ENCODE measurements at places on chromosomes 16 and 17.
A peak's percentile ranks its signal among the peaks of the same experiment; 100 is the strongest.

DNA sequence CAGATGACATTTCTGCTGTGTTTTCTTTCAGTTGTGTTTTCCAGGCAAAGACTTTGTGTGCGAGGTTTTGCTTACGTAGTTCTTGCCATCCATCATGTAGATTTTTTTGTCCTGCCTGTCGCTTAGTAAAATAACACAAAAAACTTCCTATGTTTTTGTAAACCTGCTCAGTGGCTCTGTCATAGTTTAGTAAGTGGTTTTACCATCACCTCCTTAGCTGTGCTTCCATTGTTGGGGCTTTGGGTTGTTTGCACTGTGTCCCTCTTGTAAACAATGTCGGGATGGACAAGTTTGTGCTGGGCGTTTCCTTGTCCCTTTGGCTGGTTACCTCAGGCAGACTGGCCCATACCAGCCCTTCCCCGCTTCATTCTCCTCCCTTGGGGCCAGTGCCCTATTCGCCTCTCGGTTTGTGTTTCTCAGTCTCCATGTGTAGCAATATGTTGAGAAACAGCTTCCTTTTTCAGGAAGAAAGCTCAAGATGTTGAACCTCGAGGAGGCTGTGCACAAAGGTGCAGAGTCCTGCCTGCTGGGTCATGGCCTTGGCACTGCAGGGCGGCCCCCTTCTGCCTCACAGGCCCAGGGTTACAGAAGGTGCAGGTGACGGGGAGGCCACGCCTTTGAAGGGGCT lies 74.6 kb downstream of the KSR1 start:
- no peak for DNase-seq

DNA sequence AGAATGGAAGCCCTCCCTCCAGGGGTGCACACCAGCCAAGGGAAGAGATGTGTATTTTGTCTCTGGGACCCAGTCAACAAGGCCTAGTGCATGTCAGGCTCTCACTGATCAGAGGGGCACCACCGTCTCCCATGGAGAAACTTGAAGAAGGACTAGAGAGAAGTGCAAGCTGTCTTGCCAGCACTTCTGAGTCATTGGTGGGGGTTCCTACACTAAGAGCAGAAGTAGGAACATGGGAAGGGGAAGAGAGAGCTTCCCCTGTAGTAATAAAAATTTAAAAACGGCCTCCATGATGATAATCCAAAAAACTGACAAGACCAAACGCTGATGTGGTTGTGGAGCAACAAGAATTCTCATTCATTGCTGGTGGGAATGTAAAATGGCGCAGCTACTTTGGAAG lies 46.3 kb downstream of the DYNLRB2 start:
- DNase-seq, result no peak

DNA sequence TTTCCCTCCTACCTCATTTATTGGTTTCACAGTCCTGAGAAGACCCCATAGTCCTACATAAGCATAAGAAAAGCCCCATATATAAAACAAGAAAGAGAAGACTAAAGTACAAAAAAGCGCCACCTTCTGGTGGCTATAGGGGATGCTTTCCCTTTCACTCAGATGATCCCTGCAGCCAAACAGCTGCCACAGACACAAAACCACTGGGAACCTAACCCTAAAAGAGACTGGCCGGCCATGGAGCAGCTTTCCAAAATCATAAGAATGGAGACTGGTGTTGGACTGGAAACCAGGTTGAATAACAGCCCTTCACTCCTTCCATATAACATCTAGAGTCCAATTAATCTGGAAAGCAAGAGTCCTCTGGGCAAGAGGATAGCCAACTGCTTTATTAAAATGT lies 11.4 kb downstream of the DYNC1LI2 start:
- DNase-seq, result peak; percentile 49

- no peak for DNase-seq
These were observed 555.0 kb upstream of the RBFOX1 start for GRCh38 chr16:6777624-6778023.

DNA sequence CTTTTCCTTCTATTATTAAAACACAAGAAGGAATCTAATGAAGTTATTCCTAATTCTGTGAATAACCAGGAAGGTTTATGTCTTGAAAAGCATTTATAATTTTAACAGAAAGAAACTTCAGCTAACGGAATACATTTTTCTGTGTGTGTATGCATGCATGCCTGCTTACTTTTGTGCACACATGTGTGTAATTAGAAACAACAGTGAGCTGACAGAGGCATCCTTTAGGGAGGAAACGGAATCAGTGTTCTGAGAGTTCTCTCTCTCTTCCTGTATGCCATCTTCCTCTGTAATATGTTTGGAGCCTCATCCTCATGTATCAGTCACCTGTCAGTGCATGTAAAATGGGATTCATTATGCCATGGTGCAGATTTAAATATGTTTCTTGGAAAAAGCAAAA lies 107.0 kb downstream of the MAP2K4 start:
- no peak for DNase-seq

DNA sequence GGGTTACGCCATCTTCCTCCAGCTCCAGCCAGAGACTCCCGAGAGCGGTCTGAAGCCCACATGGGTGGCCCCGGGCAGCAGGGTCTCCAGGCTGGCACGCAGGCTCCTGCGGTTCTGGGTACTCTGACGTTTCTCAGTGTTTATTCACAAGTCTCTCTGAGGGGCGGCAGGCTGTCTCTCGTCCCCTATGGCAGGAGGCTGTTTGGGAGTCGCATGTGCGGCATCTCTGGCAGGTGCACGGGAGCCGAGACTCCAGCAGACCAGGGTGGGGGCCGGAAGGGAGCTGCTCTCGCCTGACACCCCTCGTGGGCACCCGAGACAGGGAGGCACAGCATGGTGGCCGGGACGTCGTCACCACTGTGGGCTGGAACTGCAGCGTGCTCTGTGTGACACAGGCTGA lies 48.1 kb downstream of the ZNF778 start:
- DNase-seq, result no peak

DNA sequence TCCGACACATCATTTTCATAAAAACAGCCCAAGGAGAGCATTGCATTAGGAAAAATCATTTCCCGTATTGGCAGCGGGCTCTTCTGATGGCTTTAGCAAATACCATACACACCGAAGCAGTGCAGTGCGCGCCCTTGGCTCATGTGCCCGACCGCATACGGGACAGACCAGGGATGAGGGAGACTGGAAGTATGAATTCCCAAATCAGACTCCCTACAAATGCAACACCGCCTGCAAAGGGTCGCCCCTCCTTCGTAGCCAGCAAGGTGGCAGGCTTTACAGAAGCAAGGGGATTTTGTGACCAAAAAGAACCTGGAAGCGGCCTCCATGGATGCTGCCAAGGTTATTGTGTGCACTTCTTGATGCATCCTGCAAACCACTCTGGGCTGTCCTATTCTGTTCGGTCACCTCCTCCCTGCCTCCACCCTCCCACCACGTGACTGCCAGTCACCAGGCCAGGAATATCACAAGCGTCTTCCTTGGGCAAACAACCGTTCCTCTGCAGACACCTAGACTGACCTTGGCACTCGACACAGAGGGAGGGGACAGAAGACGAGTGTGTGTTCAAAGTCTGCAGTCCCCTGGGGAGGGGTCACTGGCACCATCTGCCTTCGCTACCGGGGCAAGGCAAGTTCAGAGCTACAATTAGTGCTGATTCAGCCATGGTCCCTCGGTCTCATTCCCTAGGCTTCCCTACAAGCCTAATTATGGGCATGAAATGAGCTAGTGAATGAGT lies 460.4 kb downstream of the SLC39A11 start:
- DNase-seq, result no peak

DNA sequence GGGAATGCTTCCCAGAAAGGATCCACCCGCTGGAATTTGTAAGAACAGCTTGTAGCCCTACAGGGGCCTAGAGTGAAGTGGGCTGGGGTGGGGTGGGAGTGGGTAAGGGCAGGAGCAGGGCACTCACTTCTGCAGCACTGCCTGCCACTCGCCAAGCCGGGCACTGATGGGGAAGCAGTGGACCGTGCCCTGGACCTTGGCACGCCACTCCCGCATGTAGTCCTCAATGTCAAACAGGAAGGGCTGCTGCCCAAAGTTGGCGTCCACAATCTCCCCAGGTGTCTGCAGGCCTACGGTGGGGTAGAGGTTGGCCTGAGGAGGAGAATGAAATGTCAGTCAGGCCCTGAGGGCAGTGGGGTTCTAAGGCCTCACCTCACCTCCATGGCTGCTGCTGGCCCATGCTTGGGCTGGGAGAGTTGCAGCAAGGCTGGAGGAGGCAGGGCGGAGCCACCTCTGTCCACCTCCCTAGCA lies 15.7 kb upstream of the GFOD2 start:
- DNase-seq, result no peak

GRCh38 chr16:50974438-50975036 lies 176.5 kb downstream of the SALL1 start:
- DNase-seq, result no peak

GRCh38 chr16:88558457-88559442 lies 11.5 kb upstream of the ZC3H18 start:
- peak; percentile 39 for DNase-seq

GRCh38 chr16:1823821-1824220 lies 2.8 kb downstream of the HAGH start:
- DNase-seq, result peak; percentile 68

- DNase-seq, result no peak
These were observed 14.3 kb downstream of the GDPD1 start for GRCh38 chr17:59234631-59235030.

- no peak for DNase-seq
These were observed 23.9 kb upstream of the NOS2 start for GRCh38 chr17:27824176-27824715.

DNA sequence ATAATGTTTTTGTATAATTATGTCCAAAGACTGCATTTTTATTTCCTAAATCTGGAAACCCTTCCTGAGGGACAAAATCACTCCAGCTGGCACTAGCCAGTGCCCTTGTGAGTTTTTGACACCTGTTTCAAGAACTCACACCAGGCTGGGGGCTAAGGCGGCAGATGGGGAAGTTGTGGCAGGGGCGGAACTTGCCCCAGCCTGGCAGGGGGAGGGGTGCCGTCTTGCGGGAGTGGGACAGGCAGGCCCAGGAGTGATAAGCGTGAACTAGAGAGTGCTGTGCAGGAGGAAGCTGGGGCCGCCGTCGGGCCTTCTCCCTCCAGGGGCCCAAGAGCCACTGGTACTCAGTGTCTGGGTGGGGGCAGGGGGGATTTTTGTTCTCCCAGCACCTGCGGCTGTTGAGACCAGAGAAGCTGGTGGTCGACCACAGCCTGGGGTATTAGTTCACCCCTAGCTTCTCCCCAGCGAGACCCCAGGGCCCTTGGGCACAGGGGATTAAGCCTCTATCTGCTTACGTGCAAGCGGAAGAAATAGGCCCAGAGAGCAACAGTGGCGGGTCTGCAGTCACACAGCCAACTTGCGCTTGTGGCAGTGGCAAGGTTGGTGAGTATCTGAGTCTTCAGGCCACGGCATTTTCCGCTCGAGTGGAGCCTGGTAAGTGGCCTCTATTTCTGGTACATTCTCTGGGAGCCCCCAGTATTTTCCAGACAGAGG lies 40.2 kb upstream of the PLCG2 start:
- no peak for DNase-seq

DNA sequence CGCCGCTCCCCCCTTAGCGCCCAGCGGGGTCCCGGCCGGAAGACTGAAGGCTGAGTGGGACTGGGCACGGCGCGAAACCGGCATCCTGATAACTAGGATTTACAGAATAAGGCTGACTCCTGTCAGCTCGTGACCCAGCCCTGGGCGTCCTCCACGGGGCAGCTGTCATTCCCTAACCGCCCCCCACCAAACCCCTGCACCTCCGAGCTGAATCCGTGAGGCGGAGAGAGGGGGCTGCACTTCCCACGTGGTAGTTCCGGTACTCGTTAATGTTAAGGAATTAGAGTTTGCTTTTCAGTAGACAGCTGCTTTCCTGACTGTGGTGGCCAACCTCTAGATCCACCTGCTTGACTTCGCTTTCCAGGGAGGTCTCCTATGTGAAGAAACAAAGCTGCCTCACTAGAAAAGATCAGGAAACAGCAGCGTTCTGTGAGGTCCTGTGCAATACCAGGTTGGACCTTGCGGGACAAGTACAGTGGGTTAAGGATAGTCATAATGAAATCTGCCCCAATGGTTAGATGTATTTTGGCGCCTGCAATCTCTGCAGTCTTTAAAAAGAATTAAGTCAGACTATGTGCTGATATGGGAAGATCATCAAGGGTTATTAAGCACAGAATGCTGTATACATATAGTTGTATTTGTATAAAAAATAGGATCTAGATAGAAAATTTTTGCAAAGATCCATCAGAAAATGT lies 1.1 kb upstream of the WBP2 start:
- DNase-seq, result peak; percentile 26

DNA sequence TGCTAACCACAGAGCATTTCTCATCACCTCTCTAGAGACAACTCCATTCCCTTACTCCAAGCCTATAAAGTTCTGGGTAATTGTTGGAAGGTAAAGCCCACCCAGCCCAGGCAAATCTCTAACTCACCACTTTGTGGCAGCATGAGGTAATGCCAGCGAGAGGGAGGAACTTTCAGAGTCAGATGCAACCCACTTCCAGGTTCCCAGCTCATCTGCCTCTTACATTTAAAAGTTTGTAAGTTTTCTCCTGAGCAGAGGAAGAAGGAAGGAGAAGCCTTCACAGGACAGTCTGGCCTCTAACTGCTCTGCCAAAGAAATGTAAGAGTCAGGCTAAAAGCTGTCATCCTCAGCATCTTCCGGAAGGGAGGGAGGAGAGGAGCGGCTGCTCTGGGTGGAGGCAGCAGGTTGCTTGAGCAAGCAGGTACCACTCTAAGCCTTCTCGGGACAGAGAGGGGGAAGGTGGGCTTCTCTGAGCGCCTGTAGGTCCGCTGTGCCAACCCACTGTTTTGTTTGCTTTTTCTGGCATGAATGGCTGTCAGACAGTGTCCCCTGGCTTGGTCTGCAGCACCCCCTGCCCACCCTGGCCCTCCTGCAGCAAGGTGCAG lies 1.0 kb downstream of the ZNF319 start:
- DNase-seq, result no peak

DNA sequence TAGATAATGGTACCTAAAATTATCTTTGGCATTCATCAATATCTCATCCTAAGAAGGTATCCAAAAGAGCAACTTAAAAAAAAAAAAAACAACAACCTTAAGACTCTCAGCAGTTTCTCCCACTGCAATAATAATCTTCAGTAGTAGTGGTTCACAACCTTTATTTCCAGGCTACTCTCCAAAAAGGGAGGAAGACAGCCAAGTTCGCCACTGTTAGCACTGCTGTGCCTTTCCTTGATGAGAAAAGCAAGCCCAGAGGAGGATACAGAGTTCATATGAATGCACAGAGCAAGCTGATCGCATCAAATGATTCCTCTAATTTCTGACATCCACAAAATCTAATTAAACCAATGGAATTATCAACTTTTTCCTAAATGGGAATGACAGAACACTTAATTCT lies 199.4 kb downstream of the AATF start:
- DNase-seq, result no peak

DNA sequence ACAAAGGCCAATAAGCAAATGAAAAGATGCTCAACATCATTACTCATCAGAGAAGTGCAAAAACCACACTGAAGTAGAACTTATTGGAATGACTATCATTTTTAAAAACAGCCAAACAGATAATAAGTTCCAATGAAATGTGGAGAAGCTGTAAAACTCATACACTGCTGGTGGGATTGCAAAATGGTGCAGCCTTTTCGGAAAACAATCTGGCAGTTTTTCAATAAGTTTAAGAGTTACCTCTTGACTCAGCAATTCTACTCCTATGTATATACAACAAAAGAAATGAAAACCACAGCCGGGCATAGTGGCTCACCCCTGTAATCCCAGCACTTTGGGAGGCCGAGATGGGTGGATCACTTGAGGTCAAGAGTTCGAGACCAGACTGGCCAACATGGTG lies 49.3 kb downstream of the AKAP10 start:
- no peak for DNase-seq

- DNase-seq, result no peak
These were observed 41.6 kb downstream of the ARHGAP23 start for GRCh38 chr17:38469875-38470274.

Data from RWPE1 (cell line).